ENCODE measurements at places on chromosomes 2 and 18.

- no peak for DNase-seq
Measured at GRCh38 chr2:151860210-151860609, 32.0 kb upstream of the ARL5A start.

- DNase-seq = no peak
Measured at GRCh38 chr2:172246649-172247048, 143.9 kb upstream of the DLX2 start.

- no peak for DNase-seq
Measured at GRCh38 chr2:37340637-37341036, 3.8 kb upstream of the QPCT start.

- DNase-seq = no peak
Measured at GRCh38 chr2:109316091-109316490, 187.1 kb downstream of the SH3RF3 start.

- DNase-seq = no peak
Measured at GRCh38 chr2:23291239-23291638, 93.7 kb upstream of the KLHL29 start.

DNA sequence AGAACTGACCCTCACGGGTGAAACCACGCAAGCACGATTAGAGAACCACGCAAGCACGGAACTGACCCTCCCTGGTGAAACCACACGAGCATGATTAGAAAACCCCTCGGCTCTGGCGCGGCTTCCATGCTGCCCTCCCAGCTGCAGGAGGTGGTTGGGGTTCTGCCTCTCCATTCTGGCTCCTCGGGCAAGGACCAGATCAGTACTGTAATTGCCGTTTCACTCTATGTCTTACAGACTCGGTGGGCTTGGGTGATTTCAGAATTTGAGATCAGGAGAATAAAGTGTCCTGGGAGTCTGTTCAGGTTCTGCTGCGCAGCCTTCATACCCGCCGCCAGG lies 58.3 kb upstream of the KCNG2 start:
- DNase-seq = no peak

- DNase-seq = no peak
Measured at GRCh38 chr2:213317929-213318328, 33.7 kb downstream of the SPAG16 start.

- DNase-seq = no peak
Measured at GRCh38 chr18:22219568-22220355, 50.4 kb downstream of the GATA6 start.

- DNase-seq = no peak
Measured at GRCh38 chr2:209638346-209638745, 133.3 kb upstream of the UNC80 start.

DNA sequence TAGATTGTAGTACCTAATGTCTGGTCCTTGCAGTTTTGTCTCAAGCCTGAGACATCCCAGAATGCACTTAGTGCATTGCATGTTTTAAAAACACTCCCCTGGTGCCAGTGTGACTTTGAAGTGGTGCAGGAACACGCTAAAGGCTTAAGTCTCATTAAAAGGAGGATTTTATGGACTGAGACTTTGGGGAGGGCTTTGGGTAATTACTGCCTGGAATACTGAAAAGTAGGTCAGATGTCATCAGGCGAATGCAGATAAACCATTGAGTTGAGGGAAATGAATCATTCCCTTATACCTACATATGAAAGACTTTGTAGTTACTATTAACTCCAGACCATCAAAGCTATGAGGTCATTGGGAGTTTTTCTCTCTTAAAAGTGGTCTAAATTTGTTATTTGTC lies 3.0 kb upstream of the OSBPL1A start:
- no peak for DNase-seq

DNA sequence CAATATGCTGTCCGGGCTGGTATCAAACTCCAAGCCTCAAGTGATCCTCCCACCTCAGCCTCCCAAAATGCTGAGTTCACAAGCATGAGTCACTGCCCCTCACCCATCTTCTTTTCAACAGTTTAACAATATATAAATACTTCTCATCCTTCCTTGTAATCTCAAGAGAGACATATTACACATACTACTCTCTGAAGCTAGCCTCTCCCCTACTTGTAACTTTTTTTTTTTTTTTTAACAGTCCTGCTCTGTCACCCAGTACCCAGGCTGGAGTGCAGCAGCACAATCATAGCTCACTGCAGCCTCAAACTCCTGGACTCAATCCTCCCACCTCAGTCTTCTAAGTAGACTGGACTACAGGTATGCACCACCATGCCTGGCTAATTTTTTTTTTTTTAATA lies 5.7 kb downstream of the GFPT1 start:
- DNase-seq = no peak

DNA sequence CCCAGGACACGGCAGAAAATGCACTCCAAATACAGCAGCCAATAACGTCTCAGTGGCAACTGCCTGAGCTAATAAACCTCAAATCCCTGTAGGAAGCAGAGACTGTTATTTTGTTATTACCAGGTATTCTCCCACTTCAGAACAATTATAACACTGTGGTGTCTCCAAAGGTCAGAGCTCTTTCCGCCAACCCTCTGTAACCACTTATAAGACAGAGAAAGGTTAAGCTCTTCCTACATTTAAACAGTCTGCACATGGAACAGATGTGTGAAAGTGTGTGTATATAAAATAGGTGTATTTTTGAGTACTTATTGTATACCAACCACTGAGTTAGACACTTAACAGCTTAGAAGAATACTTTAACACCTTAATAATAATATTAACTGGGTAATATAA lies 64.1 kb downstream of the FBXO15 start:
- DNase-seq = no peak

DNA sequence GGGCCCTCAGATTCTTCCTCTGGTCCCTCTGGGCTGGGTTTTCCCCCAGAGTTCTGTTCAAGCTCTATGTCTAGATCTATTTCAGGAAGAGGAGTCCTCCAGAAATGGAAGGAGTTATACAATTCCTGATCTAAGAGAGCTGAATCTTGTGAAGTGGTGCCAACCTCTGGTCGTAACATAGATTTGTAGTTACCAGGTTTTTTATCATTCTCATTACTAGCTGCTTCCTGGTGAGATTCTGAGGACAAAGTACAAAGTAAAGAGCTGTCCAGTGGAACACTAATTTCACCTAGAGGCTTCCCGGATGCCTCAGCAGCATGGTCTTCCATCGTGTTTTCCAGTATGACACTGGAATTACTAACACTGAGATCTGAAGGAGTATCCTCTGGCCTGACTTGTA lies 44.1 kb downstream of the PPP4R1 start:
- DNase-seq = no peak

DNA sequence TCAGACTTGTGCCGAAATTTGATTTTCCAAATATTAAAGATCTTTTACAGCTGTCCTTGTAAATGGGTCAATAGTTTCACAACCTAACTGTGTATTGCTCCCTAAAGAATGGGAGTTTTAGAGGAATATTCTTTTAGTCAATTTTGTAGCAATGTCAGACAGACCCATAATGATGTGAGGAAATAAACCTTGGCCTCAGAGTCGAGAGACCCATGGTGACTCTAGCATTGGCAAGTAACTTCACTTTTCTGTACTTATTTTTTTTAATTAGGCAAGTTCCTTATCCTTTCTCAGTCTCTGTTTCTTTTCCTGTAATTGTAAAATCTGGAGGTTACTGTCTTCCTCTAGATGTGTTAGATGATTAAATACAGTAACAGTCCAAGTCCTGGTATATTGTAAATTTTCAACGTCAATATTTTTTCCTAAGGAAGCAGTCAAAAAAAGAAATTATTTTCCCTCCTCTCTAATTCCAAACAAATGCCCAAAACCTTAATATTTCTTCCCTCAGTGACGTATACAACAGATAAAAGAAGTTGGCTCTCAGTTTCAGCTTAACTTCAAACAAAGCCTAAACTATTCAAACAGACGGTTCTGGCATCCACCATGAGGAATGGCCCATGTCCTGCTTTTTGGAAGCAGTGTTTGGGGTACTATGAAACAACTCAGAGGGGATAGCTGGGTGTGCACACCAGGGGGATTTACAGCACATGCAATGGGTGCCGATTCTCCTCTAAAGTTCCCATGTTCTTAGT lies 466.7 kb downstream of the TNS1 start:
- no peak for DNase-seq

DNA sequence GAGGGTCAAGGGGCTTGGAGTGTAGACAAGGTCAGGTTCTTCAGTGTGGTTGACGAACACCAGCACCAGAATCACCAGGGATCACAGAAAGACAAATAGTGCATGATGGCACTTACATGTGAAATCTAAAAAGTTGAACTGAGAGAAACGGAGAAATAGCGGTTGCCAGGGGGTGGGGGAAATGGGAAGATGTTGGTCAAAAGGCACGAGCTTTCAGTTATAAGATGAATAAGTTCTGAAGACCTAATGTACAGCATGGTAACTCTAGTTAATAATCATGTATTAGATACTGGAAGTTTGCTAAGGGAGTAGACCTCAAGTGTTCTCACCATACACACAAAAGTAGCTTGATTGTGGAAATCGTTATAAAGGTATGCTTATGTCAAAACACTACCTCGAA lies 43.7 kb upstream of the DARS1 start:
- no peak for DNase-seq

DNA sequence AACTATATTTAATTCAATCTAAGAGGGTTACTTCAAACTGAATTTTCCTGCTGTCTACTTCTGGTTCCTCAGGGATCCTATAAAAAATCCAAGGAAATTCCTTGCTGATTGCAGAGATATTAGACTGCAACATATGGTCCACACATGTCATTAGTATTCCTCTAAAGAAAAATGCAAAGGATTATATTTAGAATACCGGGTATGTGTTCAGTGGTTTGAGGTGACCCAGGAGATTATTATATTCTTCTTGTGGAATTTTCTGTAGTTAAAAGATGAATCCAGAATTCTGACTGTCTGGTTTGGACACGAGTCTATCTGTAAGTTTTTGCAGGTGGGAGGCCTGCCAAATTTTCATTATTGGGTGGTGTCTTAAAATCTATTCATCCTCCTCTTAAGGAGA lies 18.2 kb downstream of the HOXD1 start:
- no peak for DNase-seq

GRCh38 chr2:199467066-199467822 lies 9.5 kb upstream of the SATB2 start:
- no peak for DNase-seq

DNA sequence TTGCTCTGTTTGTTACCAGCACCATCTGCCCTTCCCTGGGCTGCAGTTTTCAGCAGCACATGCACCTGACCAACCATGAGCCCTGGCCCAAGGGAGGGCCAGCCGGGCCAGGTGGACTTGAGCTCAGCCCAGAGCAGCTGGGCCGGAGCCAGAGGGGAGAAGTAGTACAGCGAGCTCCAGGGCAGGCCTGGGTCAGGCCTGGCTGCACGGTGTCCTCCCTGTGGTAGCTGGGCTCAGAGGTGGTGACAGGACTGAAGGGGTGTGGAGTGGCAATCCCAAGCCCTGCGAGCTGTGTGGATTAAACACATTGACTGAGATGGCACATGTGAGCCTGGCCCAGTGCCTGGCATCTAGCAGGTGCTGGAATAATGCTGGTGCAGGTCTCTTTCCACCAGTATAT lies 222.2 kb downstream of the GLI2 start:
- DNase-seq = no peak

DNA sequence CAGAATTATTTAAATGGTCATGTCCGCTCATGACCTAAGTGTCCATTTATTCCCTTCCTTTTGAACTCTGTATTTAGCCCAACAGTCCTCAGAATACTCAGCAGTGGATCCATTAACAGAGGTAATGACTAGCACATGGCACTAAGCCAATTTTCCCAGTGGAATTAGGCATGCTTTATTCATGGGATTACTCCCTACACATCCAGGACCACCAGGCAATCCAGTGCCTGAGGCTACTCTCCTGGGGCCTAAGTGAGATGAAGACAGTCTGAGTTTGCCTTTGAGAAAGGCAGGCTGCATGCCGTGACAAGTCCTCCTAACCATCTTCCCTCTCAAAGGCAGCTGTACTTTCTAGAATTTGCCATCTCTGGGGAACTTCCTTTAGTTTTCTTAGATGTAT lies 128.6 kb downstream of the SPOPL start:
- DNase-seq = no peak

DNA sequence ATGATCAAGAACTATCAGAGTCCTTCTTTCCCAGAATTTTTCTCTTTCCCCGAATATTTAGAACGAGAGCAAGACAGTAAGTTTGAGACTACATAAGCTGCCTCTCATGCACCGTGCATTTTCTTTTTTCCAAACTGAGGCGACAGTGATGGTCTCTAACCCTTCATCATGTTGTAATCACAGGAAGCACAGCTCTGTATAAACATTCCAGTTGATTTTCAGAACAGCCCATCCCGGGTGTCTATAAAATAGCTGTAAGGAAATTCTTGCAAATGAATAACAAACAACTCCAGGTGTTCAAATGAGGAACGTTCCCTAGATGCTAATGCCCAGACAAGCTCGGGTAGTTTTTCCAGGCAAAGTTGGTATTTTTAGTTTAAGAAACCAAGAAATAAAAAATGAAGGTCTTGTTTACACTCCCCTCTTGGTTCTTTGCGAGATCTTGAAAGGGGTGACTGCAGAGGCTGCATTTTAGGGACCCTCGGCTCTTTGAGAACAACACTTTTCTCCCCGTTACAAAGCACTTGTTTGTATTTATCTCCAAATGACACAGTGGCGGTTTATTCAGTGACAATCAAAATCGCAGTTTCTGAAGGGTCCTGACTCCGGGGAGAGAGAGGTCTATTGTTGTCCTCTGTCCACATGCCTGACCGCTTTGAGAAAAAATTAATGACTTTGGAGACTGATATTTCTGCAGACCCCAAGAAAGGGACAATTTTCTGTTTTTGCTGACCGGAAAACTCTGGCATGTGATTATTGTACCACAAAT lies 101.1 kb upstream of the NCK2 start:
- no peak for DNase-seq

DNA sequence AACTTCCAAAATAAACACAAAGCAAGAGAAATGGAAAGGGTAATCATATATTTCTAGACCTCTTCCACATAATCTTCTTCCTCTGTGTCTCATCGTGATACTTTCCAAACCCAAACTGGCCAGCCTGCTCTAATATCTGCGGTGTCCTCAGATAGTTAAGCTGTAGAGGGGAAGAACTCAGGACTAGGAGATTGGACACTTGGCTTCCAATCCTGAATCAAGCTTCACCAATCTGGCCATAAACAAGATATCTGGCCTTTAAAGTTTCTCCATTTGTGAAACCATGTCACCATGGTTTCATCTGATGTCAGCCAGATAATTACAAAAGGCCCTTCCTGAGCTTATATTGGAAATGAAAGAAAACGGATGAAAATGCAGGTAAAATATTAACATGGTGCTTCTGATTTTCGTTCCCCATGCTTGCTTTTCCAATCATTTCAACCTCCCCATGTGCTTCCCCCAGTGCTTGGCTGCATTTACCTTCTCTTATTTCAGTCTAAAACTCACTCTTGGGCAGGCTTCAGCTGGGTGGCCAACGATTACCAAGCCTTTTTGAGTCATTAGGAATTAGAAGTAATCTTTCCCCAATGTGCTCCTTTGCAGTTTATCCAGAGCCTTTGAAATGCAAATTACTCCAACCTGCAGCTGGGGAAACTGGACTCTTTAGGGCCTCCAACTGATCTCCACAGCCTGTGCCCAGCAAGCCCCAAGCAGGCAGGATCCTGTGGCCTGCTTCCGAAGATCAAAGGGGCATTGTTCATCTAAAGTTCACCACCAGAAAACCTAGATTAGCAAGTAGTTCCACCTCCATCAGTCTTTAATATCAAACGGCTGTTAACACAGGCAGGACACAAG lies 44.5 kb upstream of the MYCN start:
- DNase-seq = no peak

- DNase-seq = no peak
Measured at GRCh38 chr2:233361297-233361696, 7.0 kb downstream of the DGKD start.

Measured in 8988T (cell line).